T-helper 1 cell (primary cell): ENCODE measurements at places on chromosomes 16 and 17.
A peak's percentile ranks its signal among the peaks of the same experiment; 100 is the strongest.

DNA sequence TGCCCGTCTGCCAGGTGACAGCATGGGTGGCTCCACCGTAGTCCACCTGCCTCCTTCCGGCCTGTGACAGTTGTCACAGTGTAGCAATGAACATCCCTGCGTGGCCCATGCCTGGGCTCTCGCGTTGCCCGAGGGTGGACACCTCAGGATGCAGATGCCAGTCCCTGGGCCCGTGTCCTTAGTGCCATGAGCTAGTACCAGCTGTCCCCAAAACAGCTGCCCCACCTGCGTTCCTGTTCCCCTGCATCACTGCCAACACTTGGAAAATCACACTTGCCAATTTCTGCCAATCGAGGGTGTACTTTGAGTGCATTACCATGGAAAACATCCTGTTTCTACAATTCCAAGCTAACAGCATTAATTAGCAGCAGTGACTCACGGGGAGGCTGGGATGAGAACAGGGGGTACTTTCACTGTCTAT, 9.0 kb upstream of the C16orf95 start:
- DNase-seq = no peak

DNA sequence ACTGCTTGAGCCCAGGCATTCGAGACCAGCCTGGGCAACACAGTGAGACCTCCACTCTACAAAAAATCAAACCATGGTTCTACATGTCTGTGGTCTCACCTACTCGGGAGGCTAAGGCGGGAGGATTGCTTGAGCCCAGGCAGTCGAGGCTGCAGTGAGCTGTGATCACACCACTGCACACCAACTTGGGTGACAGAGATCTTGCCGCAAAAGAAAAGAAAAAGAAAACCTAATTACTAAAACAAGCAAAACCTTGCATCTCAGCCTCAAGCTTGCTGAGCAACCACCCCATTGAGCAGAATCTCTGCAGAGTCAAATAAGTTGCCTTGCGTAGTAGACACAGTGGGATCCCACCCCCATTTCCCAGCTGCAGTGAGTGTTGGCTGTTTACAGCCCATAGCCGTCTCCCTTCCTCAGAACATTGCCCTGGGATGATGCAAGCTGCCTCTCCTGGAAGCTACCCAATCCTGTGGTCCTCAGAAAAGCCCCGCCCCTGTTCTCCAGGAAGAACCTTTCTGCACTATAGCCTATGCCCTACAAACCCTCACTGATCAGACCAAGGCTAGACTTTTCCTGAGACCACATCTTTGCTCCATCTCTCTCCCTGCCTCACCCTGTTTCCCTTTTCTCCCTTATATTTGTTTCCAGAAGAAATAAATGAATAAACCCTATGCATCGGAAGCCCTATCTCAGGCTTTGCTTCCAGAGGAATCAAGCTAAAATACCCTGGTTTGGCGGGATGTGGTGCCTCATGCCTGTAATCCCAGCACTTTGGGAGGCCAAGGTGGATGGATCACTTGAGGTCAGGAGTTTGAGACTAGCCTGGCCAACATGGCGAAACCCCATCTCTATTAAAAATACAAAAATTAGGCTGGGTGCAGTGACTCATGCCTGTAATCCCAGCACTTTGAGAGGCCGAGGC, 16.7 kb upstream of the ERN2 start:
- DNase-seq = no peak

- no peak for DNase-seq
These were observed 2.0 kb upstream of the KRT13 start for GRCh38 chr17:41507315-41507880.

- no peak for DNase-seq
These were observed 930 bp downstream of the SPNS2 start for GRCh38 chr17:4499431-4500190.

- no peak for DNase-seq
These were observed 38.5 kb downstream of the VPS53 start for GRCh38 chr17:676060-676700.

- no peak for DNase-seq
These were observed 134.5 kb downstream of the CDH13 start for GRCh38 chr16:82761236-82761635.

- DNase-seq = peak; percentile 52
These were observed 18.6 kb downstream of the C1QTNF1 start for GRCh38 chr17:79042421-79043190.

- no peak for DNase-seq
These were observed 340.3 kb upstream of the TNRC6C start for GRCh38 chr17:77618173-77618572.

GRCh38 chr17:1611715-1612114, 16.9 kb downstream of the SLC43A2 start:
- DNase-seq = no peak

DNA sequence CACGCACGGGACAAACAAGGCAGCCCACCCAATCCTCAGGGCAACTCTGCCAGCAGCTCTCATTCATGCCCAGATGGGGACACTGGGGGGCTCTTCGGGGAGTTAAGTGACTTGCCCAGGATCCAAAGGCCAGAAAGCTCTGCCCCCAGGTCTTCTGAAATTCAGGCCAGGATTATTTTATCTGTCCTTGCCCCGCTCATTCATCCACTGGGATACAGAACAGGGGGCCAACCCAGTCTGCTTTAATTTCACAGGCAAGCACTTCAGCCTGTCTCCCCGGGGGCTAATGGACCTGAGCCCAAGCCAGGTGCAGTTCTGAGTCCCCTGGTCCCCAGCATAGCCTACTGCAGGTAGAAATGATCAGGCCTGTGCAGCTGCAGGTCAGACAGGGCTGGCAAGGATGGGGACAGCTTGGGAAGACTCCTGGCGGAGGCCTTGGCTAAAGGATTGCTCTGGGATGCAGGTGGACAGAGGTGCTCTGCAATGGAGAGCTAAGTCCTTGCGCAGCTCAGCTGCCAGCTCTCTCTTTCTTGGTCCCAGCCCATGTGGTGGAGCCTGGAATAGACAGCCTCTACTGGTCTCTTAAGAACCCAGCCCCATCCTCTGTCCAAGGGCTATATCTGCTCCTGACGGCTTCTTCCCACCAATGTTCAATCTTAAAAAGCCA, 766 bp upstream of the B3GNT9 start:
- no peak for DNase-seq

GRCh38 chr16:58885528-58886170, 151.5 kb upstream of the GOT2 start:
- no peak for DNase-seq

DNA sequence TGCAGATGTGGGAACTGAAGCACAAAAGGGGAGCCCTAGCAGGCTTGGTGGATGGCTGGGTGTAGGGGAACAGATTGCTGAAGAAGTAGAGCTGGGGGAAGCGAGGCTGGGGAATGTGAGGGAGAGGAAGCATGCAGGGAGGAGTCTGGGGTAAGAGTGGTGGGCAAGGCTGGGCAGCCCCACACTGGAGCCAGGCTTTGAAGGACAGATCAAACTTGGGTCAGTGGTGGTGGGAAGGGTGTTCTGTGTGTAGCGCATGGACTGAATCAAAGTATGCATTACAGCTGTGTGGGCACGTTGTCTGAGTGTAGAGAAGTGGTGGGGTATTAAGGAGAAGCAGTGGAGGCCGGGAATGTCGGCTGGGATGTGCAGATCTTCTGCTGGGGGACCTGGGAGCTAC, 116.0 kb downstream of the CYLD start:
- DNase-seq = no peak

DNA sequence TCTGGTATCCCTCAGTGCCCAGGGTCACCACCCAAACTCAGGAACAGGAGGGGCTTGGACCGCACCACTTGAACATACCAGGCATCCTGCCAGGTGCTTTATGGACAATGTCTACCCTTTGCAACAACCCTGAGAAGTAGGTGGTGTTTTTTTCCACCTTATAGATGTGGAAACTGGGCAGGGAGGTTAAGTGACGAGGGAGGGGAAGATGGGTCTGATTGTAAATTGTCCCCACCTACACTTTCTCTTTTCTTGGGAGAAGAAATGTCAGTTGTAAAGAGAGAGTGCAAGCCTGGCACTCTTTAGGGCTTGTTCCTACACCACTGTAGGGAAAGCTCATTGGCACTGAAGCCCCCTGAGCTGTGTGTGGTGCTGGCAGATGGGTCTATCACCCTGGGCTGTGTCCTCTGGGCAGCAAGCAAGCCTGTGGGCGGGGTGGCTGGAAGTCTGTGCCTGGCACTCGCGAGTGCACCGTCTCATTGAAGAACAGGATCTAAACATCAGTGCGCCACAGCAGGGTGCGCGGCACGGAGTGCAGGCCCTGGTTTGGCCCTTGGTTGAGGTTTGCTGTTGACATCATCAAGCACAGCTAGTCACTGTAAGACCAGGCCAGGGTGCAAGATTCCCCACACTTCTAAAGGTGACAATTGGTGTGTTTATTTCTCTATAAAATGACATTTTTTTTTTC, 15.1 kb downstream of the NOD2 start:
- no peak for DNase-seq

DNA sequence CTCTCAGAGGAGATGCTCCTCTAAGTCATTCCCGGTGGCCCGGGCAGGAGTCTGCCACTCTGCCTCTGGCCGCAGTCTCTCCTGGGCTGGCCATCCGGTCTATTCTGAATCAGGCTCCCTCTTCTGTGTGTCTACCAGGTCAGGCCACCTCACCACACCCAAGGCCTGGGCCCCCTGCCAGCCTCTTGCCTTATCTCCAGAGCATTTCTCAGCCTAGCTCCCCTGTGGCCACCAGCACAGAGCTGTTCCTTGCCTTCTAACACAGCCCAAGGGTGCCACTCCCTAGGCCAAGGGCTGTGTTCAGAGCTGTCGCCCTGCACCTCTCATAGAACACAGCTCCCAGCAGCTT, 55.3 kb downstream of the MYO18A start:
- DNase-seq = no peak

GRCh38 chr17:80873307-80873951, 118.2 kb upstream of the CHMP6 start:
- DNase-seq = no peak

DNA sequence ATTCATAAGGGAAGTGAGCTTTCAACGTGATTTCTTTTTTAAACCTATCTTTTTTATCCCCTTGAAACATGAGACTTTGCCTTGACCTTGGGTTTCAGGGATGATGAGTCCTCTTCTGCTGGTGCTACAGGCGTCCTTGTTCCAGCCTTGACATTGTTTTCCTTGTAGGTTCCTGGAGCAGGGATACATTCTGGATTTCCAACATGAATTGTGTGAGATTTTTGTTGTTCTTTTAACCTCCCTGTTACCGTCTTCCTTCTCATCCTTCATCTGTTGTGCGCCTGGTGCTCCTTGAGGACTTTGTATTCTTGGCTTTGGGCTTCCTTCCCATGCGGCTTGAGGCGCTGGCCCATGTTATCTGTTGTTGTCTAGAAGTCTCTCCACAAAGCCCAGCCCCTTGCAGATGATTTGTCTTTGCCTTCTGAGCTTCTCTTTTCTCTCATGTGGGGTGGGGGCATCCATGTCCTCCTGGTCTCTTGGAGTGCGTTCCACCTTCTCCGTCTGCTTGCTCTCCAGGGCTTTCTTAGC, 283.6 kb downstream of the SNX29 start:
- no peak for DNase-seq

- no peak for DNase-seq
These were observed 263.5 kb downstream of the ENGASE start for GRCh38 chr17:79338152-79338551.

GRCh38 chr17:79461041-79461440, 149.8 kb downstream of the RBFOX3 start:
- DNase-seq = no peak

- DNase-seq = no peak
These were observed 600 bp upstream of the BLTP2 start for GRCh38 chr17:28645576-28645939.

DNA sequence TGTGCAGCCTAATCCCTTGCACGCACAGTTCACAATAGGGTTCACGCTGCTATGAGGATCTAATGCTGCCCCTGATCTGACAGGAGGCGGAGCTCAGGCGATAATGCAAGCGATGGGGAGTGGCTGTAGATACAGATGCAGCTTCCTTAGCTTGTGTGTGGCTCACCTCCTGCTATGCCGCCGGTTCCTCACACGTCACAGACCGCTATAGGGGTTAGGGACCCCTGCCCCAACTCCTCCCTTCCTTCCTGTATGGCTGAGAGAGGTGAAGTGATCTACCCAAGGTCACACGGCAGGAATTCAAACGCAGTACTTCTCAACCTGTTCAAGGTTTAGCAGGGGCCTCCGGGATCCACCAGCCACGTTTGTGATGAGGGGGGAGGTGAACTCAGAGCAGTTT, 13.4 kb upstream of the PLLP start:
- peak; percentile 36 for DNase-seq

- DNase-seq = no peak
These were observed 6.0 kb downstream of the SYNGR2 start for GRCh38 chr17:78174346-78174869.

GRCh38 chr16:68356249-68356918, 45.6 kb downstream of the PRMT7 start:
- DNase-seq = peak; percentile 48

DNA sequence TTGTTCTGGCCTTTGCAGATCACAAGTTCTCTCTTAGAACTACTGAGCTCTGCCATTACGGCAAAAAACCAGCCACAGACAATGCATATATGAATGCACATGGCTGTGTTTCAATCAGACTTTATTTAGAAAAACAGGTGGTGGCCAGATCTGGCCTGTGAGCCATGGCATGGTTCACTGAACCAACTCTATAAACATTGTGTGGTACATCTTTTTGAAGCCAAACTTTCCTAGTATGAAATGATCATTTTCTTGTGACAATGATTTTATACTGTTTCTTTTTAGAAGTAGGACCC, 65.9 kb upstream of the AMZ2 start:
- no peak for DNase-seq

DNA sequence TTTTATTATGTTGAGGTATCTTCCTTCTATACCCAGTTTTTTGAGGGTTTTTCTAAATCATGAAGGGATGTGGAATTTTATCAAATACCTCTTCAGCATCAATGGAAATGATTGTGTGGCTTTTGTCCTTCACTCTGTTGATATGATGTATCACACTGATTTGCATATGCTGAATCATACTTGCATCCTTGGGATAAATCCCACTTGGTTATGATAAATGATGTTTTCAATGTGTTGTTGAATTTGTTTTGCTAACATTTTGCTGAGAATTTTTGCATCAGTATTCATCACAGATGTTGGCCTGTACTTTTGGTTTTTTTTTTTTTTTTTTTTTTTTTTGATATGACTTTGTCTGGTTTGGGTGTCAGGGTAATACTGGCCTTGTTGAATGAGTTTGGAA, 23.1 kb downstream of the CD300LB start:
- DNase-seq = no peak

- DNase-seq = no peak
These were observed 32.6 kb upstream of the ERN1 start for GRCh38 chr17:64162554-64162953.

DNA sequence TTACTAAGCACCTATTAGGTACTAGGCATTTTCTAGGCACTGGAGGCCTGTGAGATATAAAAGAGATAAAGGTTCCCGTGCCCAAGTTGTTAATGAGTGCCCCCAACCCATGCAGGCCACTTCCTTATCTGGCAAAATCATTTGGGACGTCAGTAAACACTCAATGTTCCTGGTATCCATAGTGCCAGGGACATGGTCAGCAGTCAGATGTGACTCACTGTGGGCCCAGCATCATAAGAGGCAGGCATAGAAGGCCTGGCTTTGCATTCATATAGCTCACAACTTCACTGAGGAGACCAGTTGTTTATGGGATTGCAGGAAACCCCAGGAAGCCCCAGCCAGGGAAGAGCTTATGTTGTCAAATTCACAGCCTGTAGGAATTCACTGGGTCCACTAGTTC, 81.1 kb downstream of the MRC2 start:
- no peak for DNase-seq

- no peak for DNase-seq
These were observed 5.0 kb upstream of the SRL start for GRCh38 chr16:4246777-4247459.
